ENCODE measurements at places on chromosomes 5 and 9.

GRCh38 chr9:121700165-121700831 lies 48.9 kb downstream of the DAB2IP start:
- DNase-seq = peak; percentile 51

DNA sequence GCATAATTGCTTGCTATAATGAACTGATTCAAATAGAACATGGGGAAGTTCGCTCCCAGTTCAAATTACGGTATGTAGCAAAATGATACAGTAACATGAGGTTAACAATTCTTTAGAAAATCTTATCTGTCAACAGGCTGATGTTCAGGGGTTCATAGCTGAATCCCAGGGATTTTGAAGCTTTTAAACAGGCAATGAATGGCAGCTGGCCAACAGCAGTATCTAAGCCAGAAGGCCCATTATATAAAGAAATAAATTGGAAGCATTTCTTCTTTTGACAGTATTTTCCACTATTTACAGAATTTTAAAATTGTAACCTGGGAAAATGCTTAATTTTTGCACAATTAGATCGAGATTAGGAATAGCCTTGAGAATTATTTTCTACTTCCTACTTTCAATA lies 126.8 kb downstream of the PDE8B start:
- no peak for DNase-seq

DNA sequence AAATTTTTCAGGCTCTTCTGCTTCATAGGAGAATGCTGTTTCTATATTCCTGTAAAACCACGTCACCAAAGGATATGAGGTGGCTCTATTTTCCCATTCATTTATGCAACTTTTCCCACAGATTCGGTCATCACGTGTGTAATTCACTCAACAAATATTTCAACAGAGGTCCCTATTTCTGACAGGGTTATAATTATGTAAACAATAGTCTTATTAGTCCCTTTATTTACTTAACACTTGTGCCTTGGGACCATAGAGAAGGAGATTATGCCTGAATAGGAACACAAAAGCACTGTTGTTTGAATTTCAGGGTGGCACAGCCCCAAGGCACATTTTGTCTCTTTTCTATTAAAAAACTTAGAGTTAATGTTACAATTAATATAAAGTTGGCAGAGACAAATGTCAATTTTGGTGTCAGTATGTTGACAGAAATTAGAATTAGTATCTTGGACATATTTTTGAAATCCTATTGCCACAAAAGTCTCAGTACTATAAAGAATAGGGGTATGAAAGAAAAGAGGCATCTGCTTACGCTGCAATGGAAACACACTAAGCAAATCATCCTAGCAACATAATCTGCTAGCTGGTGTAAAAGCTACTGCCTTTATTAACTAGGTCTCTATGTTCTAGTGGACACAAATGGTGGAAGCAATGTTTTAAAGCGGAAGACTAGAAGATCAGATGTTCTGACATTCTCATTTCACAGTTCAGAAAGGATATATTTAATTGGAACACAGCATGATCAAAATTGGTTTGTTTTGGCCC lies 229.1 kb upstream of the TBCA start:
- peak; percentile 84 for DNase-seq

- peak; percentile 81 for DNase-seq
Measured at GRCh38 chr5:131305906-131306305, 42.1 kb downstream of the CDC42SE2 start.

DNA sequence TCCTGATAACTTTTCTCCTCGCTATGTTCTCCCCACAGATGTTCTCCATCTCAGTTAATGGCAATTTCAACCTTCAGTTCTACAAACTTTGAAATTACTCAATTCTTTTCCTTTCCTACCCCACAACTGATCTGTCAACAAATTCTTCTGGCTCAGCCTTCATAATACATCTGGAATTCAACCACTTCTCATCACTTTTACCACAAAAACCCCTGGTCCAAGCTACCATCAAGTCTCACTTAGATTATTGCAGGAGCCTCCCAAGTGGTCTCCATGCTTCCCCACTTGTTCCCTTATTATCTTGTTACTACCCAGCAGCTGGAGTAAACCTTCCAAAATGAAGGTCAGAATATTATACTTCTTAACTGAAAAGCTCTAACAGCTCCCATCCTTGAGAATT lies 110.1 kb downstream of the FBN2 start:
- DNase-seq = peak; percentile 36

- peak; percentile 77 for DNase-seq
Measured at GRCh38 chr5:129094924-129095899, 663 bp downstream of the ISOC1 start.

DNA sequence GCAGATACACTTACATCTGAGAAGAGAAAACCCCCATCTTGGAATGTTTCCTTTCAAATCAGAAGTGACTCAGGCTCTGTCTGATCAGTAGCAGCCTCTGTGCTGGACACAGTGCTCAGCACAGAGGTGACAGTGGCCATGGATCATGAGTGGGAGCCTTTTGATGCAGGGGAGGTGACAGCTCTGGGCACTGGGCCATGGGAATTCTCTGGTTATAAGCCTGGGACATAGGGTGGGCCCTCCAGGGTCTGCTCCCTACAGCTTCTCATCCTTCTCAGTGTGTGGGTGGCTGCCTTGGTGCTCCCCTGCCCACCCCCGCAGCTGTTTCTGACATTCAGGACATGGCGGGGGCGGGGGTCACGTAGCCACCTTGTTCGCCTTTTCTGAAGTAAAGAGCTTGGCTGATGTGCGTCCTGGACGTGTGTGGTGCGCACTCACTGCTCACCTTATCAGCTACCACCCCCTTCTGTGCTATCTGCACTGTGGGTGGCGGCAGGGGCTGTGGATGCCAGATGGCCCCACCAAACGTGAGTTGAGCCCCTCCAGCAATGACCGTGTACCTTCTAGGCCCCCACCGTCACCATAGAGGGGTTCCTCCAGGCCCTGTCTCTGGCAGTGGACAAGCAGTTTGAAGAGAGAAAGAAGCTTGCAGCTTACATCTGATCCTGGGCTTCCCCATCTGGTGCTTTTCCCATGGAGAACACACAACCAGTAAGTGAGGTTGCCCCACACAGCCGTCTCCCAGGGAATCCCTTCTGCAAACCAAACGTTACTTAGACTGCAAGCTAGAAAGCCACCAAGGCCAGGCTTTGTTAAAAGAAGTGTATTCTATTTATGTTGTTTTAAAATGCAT lies 24.0 kb downstream of the TRIP13 start:
- DNase-seq = no peak

DNA sequence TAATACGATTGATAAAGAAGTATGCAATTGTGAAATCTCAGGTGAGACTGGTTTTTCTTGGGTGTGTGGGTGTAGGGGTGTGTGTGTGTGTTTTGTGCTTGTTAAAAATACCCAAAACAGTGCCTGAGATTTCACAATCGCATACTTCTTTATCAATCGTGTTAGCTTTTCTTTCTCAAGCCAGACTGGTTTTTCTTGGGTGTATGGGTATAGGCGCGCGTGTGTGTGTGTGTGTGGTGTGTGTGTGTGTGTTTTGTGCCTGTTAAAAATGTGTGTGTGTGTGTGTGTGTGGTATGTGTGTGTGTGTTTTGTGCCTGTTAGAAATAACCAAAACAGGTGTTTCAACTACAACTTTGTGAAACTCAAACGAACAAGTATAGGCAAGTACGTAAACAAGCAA lies 53.7 kb downstream of the CERT1 start:
- DNase-seq = no peak

- DNase-seq = no peak
Measured at GRCh38 chr9:121750715-121751623, 99.5 kb downstream of the DAB2IP start.

DNA sequence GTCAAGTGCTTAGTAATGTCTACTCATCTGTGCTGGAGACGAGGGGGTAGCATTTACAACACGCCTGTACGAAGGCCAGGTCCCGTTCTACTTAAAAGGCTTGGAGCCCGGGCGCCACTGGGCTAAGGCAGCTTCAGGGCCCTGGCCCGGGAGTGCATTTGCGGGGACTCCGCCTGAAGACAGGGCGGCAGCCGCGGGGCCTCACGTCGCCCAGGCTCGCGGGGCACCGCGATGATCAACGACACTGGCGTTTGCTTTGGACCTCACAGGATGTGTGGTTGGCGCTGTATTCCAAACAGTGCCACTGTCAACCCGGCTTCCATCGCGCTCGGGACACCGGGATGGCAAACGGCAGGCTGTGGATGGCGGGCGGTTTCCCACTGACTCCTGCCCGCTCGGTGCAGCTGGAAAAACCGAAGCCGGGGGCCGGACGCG lies 1.1 kb upstream of the TENT4A start:
- DNase-seq = peak; percentile 52

DNA sequence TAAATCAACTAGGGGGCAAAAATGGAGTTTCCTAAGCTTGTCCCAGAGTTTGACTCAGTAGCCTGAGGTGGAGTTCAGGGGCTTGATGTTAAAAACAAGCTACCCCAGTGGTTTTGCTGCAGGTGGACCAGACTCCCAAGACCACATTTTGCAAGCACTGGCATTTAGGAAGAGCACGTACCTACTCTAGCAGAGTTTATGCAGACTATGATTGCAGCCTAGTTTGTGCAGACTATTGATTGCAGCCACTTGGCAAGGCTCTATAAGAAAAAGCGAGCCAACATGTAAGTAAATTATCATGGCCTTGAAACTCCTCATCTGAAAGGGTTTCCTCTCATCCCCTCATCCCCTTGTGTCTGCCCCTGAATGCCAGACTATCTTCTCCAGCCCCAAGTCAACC lies 102.0 kb upstream of the CCDC152 start:
- no peak for DNase-seq

- DNase-seq = peak; percentile 83
Measured at GRCh38 chr5:149135536-149136201, 5.6 kb upstream of the ABLIM3 start.

DNA sequence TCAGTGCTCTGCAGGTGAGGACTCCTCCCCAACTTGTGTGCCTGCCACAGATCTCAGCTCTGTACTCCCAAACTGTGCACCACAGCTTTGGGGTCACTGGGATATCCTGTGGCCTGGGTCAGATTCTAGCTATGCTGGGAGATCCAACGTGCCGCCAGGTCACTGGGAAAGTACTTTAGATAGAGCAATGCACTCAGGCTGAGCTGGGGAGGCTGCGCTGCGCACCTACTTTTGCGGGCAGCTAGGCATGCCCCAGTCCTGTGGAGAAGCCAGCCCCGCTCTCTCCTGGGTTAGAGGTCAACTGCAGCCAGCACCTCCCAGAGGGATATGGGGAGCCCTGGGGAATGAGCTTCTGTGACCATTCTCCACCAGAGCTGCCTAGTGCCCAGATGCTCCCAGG lies 552.1 kb upstream of the CDH9 start:
- DNase-seq = no peak

DNA sequence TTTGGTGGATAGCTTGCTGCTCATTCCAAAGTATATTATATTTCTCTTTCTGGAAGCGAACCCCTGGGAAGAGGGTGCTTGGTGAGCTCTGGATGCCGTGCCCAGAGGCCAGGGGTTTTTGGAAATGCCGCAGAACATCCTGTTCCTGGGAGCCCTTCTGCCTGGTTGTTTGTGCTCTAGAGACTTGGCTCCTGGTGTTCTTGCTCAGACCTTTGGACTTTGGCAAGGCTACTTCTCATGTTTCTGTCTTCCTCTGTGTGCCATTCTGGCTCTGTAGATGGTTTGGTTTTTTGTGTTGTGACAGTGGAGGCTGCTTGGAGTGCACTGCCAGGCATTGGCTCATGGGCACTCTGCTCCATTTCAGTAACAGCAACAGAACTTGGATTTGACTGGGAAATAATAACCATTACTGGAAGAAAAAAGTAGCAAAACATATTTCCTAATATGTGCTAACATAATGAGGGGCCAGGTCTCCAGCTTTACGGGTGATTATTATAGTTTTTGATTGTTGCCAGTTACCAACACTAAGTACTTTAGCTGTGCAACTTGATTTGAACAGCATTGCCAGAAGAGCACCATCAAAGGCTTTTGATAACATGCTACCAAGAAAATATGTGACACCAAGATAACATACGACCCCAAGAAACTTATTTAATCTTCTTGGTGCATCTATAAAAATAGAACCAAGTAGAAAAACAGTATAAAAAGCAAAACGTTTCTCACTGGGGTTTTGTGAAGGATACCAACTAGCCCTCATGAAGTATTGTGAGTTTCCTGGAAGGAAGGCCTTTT lies 94.2 kb downstream of the PCSK1 start:
- peak; percentile 31 for DNase-seq

DNA sequence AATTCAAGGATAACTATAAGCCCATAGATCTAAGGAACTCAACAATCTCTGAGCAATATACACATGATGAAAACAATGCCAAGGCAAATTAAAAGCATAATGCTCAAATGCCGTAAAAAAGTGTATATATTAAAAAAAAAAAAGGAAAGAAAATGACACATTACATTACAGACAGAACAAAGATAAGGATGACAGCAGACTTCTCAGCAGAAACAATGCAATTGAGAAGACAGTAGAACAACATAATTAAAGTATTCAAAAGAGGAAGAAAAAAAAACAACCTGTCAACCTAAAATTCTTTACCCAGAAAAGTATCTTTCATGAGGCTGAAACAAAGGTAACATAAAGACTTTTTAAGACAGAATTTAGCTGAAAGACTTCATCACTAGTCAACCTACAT lies 591.7 kb downstream of the ZNF608 start:
- no peak for DNase-seq

All from fibroblast of villous mesenchyme (primary cell).